ENCODE measurements at places on chromosomes 1 and 21.

- DNase-seq = no peak
Observed at GRCh38 chr1:231919239-231919885, 292.8 kb downstream of the DISC1 start.

- DNase-seq = no peak
Observed at GRCh38 chr21:37936010-37936785, 19.9 kb upstream of the KCNJ6 start.

- no peak for DNase-seq
Observed at GRCh38 chr1:166354406-166354805, 187.6 kb upstream of the FAM78B start.

GRCh38 chr21:42425591-42425990 lies 21.9 kb downstream of the UBASH3A start:
- no peak for DNase-seq

DNA sequence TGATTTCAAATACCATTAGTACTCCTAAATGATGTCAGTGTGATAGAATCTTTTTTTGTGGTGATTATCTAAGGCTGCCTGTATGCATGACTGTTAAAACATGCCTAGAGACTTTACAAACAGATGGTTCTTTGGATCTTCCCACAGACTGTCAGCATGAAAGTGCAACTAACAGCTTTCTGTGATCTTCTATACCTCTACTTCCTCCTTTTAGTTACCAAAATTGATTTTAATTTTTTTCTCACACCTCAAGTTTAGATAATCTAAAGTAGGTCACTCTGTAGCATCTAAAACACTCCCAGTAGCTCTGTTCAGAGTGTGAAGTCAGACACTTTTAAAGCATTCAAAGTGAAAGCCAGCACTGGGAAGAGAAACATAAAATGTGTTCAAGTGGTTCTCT lies 534.5 kb downstream of the PTPRC start:
- DNase-seq = no peak

DNA sequence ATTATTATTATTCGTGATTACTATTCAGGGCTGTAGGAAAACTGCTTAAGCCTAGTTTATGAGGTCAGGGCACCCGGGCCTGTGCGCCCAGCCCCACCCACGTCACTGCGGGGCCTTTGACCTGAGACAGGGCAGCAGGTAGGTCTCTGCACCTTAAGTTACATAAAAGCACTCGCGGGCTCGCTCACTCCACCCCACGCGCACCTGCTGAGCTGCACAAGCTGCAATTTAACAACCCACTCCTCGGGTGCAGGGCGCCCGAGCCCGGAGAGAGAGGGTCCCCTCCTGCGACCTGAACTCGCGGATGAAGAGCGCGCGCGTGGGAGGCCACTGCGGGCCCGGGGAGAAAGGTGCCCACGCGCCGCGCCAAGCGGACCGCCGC lies 477 bp downstream of the ICMT start:
- DNase-seq = no peak

- no peak for DNase-seq
Observed at GRCh38 chr1:232367293-232367692, 262.6 kb downstream of the SIPA1L2 start.

Measured in AG08396 (cell line).